Spinal cord (tissue), 10 donors: ENCODE measurements at places on chromosomes 4 and X. TPM values are rescaled to one million over a fixed set of nuclear protein-coding genes. Genes with fewer than 3 reads are reported as not detected.

The ZNF674 gene
- 7.0 TPM for total RNA-seq

The ASB5 gene
- total RNA-seq: not detected

The ARHGAP4 gene
- 20.4 TPM for total RNA-seq

The IGBP1 gene
- total RNA-seq: 79.5 TPM

The CXorf49 gene
- 0.88 TPM for total RNA-seq

The SLC49A3 gene
- total RNA-seq: 6.4 TPM

The SORBS2 gene
- total RNA-seq: 49.1 TPM

The PRDM8 gene
- 10.0 TPM for total RNA-seq
